ENCODE measurements at places on chromosomes 7 and 10. TPM values are rescaled to one million over a fixed set of nuclear protein-coding genes. Genes with fewer than 3 reads are reported as not detected.

Gene SKIDA1
- 3.6 TPM for total RNA-seq

Gene ITIH2
- not detected for total RNA-seq

Gene PDZD7
- 0.17 TPM for total RNA-seq

Gene SLC26A5
- not detected for total RNA-seq

Gene EPHA1
- not detected for total RNA-seq

Gene ERCC6
- 25.1 TPM for total RNA-seq

Gene SPAM1
- total RNA-seq = not detected

Gene SSC4D
- total RNA-seq = 0.55 TPM

Gene PAX4
- not detected for total RNA-seq

Gene TRPV5
- not detected for total RNA-seq

Gene EPO
- total RNA-seq = not detected

Gene GDF2
- not detected for total RNA-seq

Gene PRPS1L1
- total RNA-seq = not detected

Gene PPP1R17
- not detected for total RNA-seq

DNA sequence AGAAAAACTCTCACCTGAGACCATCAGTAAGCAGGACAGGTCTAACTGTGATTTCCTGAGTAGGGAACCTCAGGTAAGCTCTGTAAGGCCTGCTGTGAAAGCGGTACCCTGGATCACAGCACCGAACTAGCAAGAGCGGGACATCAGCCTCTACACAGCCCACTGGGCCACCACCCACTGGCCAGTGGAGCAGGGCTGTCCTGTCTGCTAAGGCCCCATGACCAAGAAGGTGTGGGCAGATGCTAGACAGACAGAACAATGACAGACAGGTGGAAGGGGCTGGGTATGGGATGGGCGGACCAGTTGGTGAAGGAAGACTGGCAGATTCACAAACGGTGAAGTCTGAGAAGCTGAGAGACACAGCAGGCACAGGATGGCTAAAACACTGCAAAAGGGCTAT lies 79.4 kb upstream of the DDC start:
- DNase-seq = no peak

- DNase-seq = peak; percentile 23
Measured at GRCh38 chr7:106867641-106868351, 2.7 kb downstream of the PIK3CG start.

DNA sequence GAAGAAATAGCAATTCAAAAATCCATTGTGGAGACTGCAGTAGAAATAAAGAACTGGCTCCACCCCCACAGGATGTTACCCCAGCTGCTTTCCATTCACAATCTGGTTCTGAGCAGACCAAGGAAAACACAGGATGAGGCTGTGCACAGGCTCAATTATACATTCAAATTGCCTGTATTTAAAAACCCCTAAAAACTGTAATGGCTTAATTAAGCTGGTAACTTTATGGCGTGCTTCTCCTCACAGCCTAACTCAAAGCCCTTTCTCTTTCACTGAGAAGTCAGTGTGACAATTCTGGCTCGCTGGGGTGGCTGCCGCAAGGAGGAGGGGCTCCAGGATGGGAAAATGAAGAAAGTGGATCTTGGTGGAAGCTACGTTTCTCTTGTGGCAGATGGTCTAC lies 1191.1 kb downstream of the SORCS1 start:
- DNase-seq = no peak

GRCh38 chr7:55536619-55537457 lies 35.5 kb downstream of the VOPP1 start:
- no peak for DNase-seq

- no peak for DNase-seq
Measured at GRCh38 chr7:131105294-131105798, 222.3 kb upstream of the MKLN1 start.

GRCh38 chr10:70588859-70589570 lies 13.5 kb downstream of the PRF1 start:
- DNase-seq = no peak

DNA sequence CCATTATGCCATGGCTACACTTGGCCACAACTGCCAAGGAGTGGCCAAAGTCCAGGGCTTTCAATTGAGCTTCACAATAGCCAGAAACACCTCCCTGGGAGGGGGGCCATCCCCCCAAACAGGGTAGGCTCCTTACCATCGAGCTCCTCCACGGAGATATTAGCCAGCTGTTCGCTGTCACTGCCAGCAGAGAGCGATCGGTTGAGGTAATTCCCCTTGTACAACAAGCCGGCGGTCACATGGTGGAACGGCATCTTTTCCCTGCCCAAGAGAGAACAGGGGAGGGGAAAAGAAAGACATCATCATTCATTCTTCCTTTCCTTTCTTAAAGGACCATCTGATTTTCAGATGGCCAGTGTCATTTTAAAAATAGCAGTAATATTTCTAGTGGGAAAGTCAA lies 133.6 kb downstream of the CALN1 start:
- DNase-seq = no peak

DNA sequence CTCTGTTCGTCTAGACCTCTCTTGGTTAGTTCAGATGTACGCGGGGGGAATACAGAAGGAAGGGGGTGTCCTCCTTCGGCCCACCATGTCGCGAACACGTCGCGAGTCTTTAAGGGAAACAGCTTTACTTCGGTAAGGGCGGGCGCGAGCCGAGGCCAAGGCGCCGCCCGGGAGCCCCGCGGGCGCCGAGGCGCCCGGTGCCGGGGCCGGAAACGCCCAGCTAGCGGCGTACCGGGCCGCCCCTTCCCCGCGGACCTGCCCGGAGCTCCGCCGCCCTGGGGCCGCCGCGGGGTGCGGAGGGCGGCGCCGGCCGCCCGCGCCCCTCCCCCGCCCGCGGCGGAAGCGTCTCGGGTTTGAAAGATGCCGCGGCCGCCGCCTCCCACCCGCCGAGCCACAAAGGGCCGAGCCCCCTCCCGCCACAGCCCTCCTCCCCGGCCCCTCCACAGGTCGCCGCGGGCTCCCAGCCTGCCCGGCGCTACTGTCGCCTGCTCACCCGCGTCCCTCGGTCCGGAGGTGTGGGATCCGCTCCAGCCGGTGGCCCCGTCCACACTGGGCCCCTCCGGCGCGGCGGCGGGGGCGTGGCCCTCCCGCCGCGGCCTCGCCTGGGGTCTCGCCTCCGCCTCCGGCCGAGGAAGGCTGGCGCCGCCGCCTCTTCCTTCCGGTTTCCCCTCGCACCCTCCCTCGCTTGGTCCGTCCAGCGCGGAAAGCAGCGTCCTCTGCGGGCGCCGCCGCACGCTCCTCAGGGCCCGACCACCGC lies at the start of gene KBTBD2:
KBTBD2 (minus strand) TSS at position 718 of the 757 bp plus-strand sequence. CDS start 12,156 bp downstream, outside the sequence.
- peak; percentile 92 for DNase-seq

DNA sequence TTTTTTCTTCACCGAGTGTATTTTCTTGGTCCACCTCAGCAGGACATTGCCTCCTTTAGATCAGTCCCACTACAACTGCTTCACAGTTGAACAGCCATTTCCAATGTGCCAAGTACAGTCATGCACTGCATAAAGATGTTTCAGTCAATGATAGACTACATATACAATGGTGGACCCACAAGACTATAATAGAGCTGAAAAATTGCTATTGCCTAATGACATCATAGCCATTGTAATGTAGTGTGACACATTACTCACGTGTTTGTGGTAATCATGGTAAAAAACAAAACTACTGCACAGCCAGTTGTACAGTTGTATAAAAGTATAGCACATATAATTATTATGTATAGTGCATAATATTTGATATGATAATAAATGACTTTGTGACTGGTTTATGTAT lies 113.8 kb upstream of the HPS1 start:
- DNase-seq = no peak

DNA sequence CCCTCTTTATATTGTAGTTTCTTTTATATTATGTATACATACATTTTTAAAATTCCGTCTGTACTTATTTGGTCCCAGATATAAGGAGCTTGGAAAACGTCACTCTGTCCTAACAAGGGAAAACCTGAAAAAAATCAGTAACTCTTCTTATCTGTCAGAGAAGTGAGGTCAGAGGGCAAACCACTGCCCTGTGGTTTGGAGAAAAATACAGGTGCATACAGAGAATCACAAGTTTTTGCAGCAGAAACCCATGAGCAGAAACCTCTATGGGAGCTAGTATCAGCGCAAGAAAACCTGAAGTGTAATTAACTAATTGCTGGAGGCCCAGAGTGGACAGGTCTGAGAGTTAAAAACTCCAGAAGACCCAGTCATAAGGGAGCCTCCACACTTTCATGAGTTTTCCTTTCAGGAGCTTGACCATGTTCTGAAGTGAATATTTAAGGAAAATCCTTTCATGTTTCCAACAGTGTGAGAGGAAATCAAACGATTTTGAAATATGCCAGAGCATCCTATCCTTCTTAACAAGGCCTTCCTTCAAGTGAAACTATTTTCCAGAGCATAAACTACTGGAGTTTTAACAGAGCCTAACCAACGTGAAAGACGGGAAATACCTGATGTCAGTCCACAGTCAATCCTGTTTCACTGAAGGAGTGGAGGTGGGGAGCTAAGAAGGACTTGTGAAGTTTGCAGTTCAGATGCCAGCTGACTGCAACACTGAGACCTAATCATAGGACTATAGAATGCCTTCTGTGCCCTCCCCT lies 290.8 kb upstream of the BMPER start:
- DNase-seq = no peak

DNA sequence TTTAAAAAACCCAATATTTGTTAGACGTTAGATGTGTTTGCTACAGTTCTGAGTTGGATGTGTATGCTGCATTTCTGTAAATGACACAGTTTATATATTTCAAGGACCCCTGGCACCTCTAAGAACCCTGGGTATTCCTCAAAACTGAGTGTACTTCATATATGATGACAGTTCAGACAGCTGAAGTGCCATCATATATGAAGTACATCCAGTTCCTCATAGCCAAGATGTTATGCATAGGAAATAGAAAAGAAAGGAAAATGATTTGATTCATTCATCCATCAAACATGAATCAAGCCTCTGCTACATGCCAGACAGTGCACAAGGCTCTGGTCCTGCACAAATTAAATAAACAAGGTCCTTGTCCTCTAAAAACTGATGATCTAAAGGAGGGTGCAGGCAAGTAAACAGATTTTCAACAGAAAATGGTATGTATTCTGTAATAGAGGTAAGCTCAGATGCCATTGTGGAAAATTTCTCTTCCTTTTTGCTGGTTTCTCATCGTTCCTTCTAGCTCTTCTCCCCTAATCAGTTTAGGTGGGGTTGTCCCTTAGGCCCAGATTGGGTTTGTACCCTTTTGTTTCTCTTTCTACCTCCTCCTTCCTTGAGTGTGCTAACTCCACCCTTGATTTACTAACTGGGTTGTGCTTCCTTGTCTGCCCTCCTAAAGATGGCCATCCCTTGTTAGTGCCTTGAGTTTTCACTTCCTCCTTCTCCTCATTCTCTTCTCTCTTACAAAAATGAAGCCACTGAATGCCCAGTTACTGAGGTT lies 25.3 kb upstream of the SMIM30 start:
- DNase-seq = no peak

DNA sequence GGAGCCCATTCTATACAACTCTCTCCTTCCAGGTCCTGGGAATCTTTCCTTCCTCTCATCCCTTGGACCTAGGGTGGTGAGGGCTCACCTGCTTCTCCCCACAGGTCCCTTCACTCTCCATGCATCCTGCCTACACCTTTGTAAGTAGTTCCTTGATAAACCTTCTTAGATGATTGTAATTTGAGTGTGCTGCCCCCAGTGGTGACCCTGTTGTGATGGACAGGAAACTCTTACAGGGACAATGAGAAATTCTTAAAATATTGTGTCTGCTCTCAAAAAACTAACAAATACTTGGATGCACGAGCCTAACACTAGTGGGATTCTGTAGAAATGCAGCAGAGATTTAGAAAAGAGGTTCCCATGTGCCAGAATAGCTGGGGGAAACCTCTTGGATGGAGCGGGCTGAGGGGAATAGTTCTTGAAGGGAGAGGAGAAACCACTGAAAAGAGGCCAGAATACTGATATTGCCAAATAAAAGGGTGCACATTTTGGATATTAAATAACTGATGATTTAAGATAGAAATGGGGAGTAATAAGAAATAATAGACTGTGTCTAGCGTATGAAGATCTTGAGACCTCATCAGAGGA lies 6.7 kb upstream of the PAXIP1 start:
- DNase-seq = no peak

DNA sequence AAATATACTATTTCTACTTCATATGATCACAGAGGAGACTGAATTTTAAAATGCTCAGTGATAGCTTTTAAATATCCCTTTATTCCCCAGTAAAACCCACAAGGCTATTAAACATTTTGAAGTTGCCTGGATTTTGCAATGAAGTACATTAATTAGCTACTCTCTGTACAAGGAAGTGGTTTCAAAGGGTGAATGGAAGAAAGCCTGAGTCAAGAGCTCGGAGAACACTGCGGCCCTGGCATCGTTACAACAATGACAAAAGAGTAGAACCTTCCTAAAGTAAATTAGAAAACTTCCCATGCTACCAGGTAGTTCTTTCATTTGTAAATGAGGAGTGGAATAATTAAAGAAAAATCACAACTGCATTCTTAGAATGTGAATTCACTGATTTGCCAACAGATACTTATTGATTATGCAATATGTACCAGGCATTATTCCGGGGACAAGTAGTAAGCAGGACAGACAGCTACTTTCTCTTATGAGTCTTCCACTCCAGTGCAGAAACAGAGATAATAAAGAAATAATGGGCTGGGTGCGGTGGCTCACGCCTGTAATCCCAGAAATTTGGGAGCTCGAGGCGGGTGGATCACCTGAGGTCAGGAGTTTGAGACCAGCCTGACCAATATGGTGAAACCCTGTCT lies 63.0 kb downstream of the ZNF22 start:
- DNase-seq = no peak

DNA sequence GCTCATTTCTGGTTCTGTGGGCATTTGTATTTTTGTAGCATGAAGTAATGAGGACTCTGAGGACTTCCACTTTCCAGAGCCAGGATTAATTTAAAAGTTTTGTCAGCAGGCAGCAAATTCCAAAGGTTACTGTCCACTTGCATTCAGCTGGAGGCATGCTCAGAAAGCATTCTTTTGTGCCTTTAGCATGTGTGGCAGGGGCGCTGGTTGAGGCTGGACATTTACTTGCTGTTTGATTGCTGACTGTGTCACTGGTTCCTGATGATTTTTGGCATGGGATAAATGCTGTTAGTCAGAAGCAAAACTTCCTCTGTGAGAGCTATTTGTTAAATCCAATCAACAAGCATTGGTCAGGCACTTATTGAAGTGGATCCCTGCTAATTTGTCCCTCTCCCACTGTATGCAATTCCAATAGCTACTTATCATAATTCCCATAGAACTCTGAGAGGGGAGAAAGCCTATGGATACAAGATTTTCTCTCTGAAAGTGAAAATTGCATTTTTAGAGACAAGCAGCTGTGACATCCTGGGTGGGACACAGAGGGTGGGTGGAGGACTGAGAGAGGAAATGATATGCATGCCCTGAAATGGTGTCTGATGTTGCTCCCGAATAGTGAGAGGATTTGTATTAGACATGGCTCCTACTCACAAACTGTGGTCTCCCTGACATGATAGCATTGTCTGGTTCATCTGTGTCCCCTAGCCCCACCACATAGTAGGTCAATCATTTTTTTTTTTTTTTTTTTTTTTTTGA lies 161.2 kb upstream of the WDR11 start:
- DNase-seq = no peak

DNA sequence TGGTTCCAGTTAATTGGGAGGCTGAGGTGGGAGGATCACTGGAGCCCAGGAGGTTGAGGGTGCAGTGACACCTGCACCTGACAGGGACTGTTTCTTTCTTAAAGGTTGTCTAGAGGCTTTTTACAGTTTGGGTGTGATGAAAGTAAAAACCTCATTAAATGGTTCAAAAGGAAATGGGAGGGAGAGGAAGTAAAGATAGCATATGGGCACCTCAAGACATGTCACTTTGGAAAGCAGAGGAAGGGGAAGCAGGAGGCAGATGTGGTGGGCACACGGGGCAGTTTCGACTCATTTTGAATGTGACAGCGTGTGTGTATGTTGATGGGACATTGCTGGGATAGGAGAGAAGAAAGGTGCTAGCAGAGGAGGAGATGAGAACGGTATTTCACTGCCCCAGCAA lies 203.1 kb downstream of the MLLT10 start:
- no peak for DNase-seq

- no peak for DNase-seq
Measured at GRCh38 chr7:143205560-143206293, 16.1 kb upstream of the TAS2R40 start.

Data from left ventricle myocardium superior (tissue), 1 donor.